T-helper 9 cell (primary cell): ENCODE measurements at places on chromosomes 16 and 17.

- DNase-seq, result no peak
Measured at GRCh38 chr17:19537111-19537510, 3.5 kb downstream of the SLC47A1 start.

- DNase-seq, result peak; percentile 16
Measured at GRCh38 chr16:27795992-27796614, 246.2 kb downstream of the KATNIP start.

- DNase-seq, result no peak
Measured at GRCh38 chr16:24088767-24089166, 167.4 kb upstream of the CACNG3 start.

DNA sequence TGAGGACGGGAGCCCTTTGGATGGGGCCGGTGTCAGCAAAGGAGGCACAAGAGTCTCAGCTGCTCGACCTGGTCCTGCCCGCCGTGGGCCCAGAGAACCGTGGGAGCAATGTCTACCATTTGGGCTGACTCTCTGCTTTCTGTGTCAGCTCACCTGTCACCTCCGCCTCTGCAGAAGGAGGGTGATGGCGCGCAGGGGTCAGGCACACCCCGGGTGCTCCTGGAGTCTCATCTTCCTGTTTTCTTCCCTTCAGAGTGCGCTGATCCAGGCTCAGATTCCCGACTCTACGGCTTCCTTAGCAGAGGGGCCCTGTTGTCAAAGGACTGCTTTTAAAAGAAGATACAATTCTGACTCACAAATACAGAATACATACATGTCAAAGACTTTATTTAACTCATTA, 167.1 kb downstream of the BANP start:
- DNase-seq, result no peak

- DNase-seq, result peak; percentile 16
Measured at GRCh38 chr17:35170968-35171771, 23.0 kb downstream of the SLC35G3 start.

DNA sequence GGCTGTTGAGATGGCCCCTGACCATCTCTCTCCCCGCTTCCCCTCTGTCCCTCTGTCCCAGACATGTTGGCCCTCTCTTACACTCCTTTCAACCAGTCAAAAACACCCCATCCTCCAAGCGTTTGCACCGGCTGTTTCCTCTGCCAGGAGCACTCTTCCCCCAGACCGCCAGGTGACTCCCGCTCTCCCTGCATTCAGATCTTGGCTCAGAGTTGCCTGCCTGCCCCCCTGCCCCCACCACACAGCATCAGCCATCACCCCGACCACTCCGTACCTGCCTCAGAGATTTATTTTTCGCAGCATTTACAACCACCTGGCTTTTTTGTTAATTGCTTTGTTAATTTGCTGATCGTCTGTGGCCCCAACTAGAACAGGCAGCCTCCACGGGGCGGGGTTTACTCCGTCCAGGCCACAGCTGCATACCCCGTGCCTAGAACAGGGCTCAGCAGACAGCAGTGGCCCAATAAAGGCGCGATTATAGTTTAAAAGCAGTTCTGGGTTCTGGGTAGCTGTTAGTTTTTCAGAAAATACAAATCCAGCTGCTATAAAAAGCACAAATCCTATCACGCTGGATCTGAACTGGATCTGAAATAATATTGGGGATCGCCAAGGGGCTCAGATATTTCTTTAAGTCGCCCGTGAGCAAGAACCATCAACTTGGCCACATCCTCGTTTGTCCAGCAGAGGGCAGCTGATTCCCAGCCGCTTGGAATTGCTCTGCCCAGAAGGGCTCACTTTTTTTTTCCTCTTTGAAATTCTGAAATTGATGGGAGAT, 173.6 kb downstream of the IRF8 start:
- DNase-seq, result no peak

GRCh38 chr16:4090351-4090851, 25.8 kb downstream of the ADCY9 start:
- no peak for DNase-seq

GRCh38 chr17:81551458-81552243, 502 bp downstream of the FAAP100 start:
- no peak for DNase-seq

DNA sequence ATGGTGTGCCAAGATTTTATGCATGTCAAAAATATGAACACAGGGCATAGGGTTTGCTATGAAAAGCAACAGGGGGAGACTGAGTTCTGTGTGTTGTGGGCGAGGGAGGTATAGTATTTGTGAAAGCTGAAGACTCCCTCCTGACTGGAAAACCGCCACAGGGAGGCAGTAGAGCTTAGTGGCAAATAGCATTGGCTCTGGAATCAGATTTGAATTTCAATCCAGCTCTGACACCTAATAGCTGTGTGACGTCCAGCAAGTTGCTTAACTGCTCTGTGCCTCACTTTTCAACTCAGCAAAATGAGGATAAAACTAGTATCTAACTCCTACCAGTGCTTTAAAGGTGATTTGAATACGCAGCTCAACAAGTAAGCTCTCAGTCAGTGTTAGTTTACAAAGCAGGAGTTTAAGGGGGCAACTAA, 22.0 kb downstream of the KPNA2 start:
- DNase-seq, result peak; percentile 13
